ENCODE measurements at places on chromosomes 12 and 14. TPM values are rescaled to one million over a fixed set of nuclear protein-coding genes. Genes with fewer than 3 reads are reported as not detected.

DNA sequence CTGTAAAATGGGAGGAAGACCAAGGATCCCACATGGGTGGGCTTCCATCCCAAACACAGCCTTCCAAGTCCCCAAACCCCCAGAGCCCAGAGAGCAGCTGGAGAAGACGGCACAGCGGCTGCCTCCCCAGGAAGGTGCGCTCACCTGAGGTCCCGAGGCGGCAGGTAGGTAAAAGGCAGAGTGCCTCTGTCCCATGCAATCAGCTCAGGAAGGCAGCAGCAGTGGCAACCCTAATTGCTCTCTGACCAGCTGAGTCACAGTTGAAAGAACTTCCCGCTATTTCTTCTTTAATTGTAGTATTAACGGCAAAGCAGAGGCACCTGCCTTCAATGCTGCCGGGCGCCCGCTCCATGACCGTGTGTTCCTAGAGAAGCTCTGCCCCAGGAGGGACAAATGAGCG is 91.1 kb upstream of the BCL11B start:
- no peaks in the 10 kb centered on the region for H3K4me1 ChIP-seq
- H3K36me3 ChIP-seq: no peaks in the 10 kb centered on the region
- no peaks in the 10 kb centered on the region for H3K27me3 ChIP-seq
- DNase-seq: no peak
- no peak overlapping the region for H3K27ac ChIP-seq
- H3K4me3 ChIP-seq: no peak overlapping the region

GRCh38 chr14:67815573-67816225 is 691 bp downstream of the ZFYVE26 start:
- H3K27ac ChIP-seq: peak overlapping the region; percentile 93
- H3K4me1 ChIP-seq: peaks cover 15% of the 10 kb centered on the region
- peak overlapping the region; percentile 99 for H3K4me3 ChIP-seq
- H3K27me3 ChIP-seq: no peaks in the 10 kb centered on the region

GRCh38 chr14:64800000-64800399 is 79.7 kb downstream of the SPTB start:
- no peak for DNase-seq
- no peak overlapping the region for H3K27ac ChIP-seq
- H3K36me3 ChIP-seq: no peaks in the 10 kb centered on the region
- H3K4me1 ChIP-seq: no peaks in the 10 kb centered on the region
- no peak overlapping the region for H3K4me3 ChIP-seq
- peaks cover 5% of the 10 kb centered on the region for H3K27me3 ChIP-seq

DNA sequence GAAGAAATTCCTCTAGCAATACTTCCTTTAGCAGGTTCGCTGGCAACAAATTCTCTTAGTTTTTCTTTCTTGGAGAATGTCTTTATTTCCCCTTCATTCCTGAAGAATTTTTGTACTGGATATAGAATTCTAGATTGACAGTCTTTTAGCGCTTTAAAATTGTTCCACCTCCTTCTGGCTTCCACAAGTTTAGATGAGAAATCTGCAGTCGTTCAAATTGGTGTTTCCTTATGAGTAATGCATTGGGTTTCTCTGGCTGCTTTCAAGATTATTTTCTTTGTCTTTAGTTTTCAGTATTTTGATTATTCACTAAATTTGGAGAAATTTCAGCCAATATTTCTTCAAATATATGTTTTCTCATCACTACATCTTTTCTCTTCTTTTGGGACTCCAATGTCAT is 33.3 kb upstream of the FGF6 start:
- no peak overlapping the region for H3K27ac ChIP-seq
- H3K36me3 ChIP-seq: no peaks in the 10 kb centered on the region
- H3K4me3 ChIP-seq: no peak overlapping the region
- DNase-seq: no peak

- no peaks in the 10 kb centered on the region for H3K36me3 ChIP-seq
- H3K4me1 ChIP-seq: no peaks in the 10 kb centered on the region
- no peak for DNase-seq
- no peaks in the 10 kb centered on the region for H3K27me3 ChIP-seq
- H3K27ac ChIP-seq: no peak overlapping the region
These were observed 1.9 kb upstream of the RALGAPA1 start for GRCh38 chr14:35810963-35811362.

GRCh38 chr14:100048786-100049185 is 16.4 kb upstream of the EVL start:
- DNase-seq: no peak
- no peaks in the 10 kb centered on the region for H3K36me3 ChIP-seq
- H3K27ac ChIP-seq: no peak overlapping the region
- H3K4me3 ChIP-seq: no peak overlapping the region
- H3K27me3 ChIP-seq: no peaks in the 10 kb centered on the region

GRCh38 chr12:105783983-105784947 is 354.5 kb downstream of the NUAK1 start:
- no peaks in the 10 kb centered on the region for H3K27me3 ChIP-seq
- peaks cover 9% of the 10 kb centered on the region for H3K4me1 ChIP-seq
- H3K36me3 ChIP-seq: no peaks in the 10 kb centered on the region
- H3K4me3 ChIP-seq: no peak overlapping the region
- DNase-seq: peak; percentile 34

- no peaks in the 10 kb centered on the region for H3K27me3 ChIP-seq
- H3K27ac ChIP-seq: no peak overlapping the region
- H3K36me3 ChIP-seq: no peaks in the 10 kb centered on the region
- DNase-seq: no peak
- H3K4me3 ChIP-seq: no peak overlapping the region
These were observed 398.2 kb downstream of the AACS start for GRCh38 chr12:125463386-125463785.

DNA sequence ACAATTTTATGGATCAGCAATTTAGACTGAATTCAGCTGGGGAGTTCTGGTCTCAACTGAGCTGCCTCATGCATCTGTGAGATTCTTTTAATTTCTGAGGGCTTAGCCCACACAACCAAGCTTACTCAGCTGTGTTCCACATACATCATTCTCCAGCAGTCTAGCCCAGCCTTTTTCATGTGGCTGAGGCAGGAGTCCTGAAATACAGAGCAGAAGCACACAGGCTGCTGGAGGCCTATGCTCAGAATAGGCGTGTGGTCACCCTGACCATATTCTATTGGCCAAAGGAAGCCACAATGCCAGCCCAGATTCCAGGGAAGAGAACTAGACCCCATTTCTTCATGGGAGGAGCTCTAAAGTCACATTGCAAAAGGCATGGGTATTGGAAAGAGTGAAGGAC is 72.3 kb upstream of the DHRS4 start:
- H3K27ac ChIP-seq: no peak overlapping the region
- H3K4me3 ChIP-seq: no peak overlapping the region

- H3K4me1 ChIP-seq: no peaks in the 10 kb centered on the region
- H3K36me3 ChIP-seq: no peaks in the 10 kb centered on the region
- H3K27ac ChIP-seq: no peak overlapping the region
These were observed 48.7 kb downstream of the CCDC92 start for GRCh38 chr12:123923927-123924326.

- DNase-seq: no peak
- H3K4me3 ChIP-seq: no peak overlapping the region
- no peaks in the 10 kb centered on the region for H3K36me3 ChIP-seq
- H3K27ac ChIP-seq: no peak overlapping the region
These were observed 367.4 kb downstream of the GXYLT1 start for GRCh38 chr12:41777064-41777790.

DNA sequence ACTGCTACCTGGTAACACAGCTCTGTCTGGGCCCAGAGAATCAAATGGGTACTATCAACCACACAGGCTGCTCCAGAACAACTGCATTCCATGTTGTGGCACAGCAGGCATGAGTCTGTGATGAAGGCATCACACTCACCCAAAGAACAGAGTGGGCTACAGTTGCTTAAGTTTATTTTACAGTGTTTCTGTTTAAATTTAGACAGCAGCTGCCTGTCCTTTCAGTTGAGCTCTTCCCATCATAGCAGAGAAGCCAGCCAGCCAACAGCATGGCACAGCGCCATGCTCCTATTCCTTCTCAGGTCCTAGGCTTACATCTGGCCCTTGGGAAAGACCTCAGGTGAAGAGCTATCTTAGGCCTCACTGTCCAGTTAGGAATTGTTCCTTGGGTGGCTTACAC is 147.0 kb upstream of the FRMD6 start:
- H3K27ac ChIP-seq: no peak overlapping the region
- no peaks in the 10 kb centered on the region for H3K27me3 ChIP-seq
- no peak overlapping the region for H3K4me3 ChIP-seq
- no peaks in the 10 kb centered on the region for H3K36me3 ChIP-seq
- DNase-seq: no peak
- no peaks in the 10 kb centered on the region for H3K4me1 ChIP-seq

GRCh38 chr12:75798136-75798926 is 233.2 kb downstream of the PHLDA1 start:
- no peaks in the 10 kb centered on the region for H3K4me1 ChIP-seq
- H3K4me3 ChIP-seq: no peak overlapping the region
- no peak for DNase-seq
- no peak overlapping the region for H3K27ac ChIP-seq
- no peaks in the 10 kb centered on the region for H3K27me3 ChIP-seq
- H3K36me3 ChIP-seq: no peaks in the 10 kb centered on the region

- no peaks in the 10 kb centered on the region for H3K4me1 ChIP-seq
- no peak overlapping the region for H3K27ac ChIP-seq
- H3K27me3 ChIP-seq: no peaks in the 10 kb centered on the region
- no peak overlapping the region for H3K4me3 ChIP-seq
These were observed 982.9 kb upstream of the TMEM132C start for GRCh38 chr12:127284021-127284420.

DNA sequence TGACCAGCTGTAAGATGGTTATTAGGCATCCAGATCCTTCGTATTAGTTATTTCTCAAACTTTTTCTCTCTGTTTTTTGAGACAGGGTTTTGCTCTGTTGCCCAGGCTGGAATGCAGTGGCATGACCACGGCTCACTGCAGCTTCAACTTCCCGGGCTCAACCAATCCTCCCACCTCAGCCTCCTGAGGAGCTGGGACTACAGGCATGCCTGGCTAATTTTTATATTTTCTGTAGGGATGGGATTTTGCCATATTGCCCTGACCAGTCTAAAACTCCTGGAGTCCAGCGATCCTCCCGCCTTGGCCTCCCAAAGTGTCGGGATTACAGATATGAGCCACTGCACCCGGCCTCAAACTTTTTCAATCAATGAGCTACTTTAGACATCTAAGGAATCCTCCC is 33.1 kb downstream of the FZD10 start:
- no peak for DNase-seq
- no peak overlapping the region for H3K4me3 ChIP-seq
- no peak overlapping the region for H3K27ac ChIP-seq
- H3K36me3 ChIP-seq: no peaks in the 10 kb centered on the region

DNA sequence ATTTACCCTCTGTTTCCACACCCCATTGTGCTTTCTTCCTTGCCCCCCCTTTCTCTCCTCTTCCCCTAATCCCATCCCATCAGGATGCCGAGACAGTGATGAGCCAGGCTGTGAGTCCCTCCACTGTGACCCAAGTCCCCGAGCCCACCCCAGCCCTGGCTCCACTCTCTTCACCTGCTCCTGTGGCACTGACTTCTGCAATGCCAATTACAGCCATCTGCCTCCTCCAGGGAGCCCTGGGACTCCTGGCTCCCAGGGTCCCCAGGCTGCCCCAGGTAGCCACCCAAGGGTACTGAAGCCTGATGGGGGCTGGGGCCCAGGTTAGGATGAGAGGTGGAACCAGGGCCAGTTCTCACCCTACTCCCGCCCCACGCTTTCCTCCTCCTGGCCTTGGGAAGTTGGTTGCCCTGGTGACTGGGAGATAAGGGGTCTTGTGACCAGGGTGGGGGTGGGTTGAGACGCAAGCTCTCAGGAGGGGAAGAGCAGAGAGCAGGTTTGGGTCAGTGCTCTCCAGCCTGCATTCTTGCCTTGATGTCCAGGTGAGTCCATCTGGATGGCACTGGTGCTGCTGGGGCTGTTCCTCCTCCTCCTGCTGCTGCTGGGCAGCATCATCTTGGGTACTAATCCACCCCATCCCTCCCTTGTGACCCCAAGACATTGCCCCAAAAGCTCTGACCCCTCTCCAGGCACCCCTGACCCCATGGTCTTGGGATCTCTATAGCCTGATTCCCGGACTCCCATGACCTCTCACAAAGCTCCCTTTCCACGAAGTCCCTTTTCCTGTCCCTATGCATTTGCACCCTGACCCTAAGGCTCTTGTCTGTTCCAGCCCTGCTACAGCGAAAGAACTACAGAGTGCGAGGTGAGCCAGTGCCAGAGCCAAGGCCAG is 1.2 kb downstream of the AMHR2 start:
- H3K27ac ChIP-seq: no peak overlapping the region
- no peak for DNase-seq

DNA sequence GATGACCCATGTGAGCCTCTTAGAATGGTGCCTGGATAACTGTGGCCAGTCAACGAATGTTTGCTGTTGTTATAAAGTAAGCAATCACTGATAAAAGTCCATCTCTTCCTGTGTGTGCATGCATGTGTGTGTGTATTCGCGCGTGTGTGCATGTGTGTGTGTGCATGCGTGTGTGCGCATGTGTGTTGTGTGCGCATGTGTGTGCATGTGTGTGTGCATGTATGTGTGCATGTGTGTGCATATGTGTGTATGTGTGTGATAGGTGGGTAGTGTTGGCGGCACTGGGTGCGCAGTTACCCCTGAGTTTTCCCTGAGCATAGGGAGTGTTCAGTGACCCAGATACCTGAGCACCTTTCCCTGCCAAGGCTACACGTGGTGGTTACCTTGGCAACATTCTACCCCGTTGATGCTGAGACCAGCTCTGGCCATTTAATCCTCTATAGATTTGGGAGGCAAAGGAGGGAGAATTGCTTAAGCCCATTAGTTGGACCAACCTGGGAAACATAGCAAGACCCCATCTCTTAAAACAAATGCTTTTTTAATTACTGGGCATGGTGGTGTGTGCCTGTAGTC is 137.8 kb downstream of the SLC15A4 start:
- no peaks in the 10 kb centered on the region for H3K4me1 ChIP-seq
- H3K27ac ChIP-seq: no peak overlapping the region
- H3K4me3 ChIP-seq: no peak overlapping the region
- no peak for DNase-seq

GRCh38 chr12:96177013-96177412 is 17.2 kb upstream of the ELK3 start:
- H3K27ac ChIP-seq: no peak overlapping the region
- H3K36me3 ChIP-seq: no peaks in the 10 kb centered on the region
- no peak overlapping the region for H3K4me3 ChIP-seq
- no peak for DNase-seq
- H3K27me3 ChIP-seq: no peaks in the 10 kb centered on the region

DNA sequence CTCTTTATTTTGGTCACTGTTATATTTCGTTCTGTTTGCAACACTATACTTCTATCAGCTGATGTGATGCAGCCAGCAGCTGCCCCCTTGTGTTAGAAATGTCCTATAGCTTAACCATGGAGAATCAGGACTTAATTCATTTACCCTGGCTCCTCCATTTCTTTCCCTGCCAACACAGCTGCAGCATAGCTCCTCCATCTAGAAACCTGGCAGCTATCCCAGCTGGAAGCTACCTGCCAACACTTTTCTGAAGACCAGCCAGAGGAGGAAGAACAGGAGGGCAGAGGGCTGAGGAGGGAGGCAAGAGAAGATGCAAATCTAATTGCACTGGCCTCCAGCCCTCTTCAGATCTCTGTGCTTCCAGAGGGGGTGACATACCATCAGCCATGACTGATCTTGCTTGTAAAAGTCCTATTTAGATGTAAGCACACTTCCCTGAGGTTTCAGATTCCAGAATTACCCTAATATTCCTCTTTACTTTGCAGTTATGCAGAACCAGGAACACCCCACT is 156.8 kb upstream of the TMEM260 start:
- no peaks in the 10 kb centered on the region for H3K36me3 ChIP-seq
- no peak overlapping the region for H3K4me3 ChIP-seq
- no peak overlapping the region for H3K27ac ChIP-seq
- H3K4me1 ChIP-seq: no peaks in the 10 kb centered on the region
- H3K27me3 ChIP-seq: no peaks in the 10 kb centered on the region
- DNase-seq: no peak

NRL gene
- polyA plus RNA-seq: 0.14 TPM

MAGOHB gene
- polyA plus RNA-seq: 208 TPM

CLEC12A gene
- polyA plus RNA-seq: not detected

FAM186B gene
- polyA plus RNA-seq: 0.59 TPM

ATL1 gene
- 0.84 TPM for polyA plus RNA-seq
